Amniotic stem cell (primary cell): ENCODE measurements at places on chromosomes 3 and 15.

- DNase-seq = no peak
These were observed 103.4 kb upstream of the SELENOK start for GRCh38 chr3:53994986-53995603.

- no peak for DNase-seq
These were observed 76.4 kb downstream of the EBLN2 start for GRCh38 chr3:73137736-73138403.

- no peak for DNase-seq
These were observed 21.3 kb downstream of the PLOD2 start for GRCh38 chr3:146139586-146140110.

GRCh38 chr3:49882166-49882565, 12.5 kb upstream of the CAMKV start:
- no peak for DNase-seq

DNA sequence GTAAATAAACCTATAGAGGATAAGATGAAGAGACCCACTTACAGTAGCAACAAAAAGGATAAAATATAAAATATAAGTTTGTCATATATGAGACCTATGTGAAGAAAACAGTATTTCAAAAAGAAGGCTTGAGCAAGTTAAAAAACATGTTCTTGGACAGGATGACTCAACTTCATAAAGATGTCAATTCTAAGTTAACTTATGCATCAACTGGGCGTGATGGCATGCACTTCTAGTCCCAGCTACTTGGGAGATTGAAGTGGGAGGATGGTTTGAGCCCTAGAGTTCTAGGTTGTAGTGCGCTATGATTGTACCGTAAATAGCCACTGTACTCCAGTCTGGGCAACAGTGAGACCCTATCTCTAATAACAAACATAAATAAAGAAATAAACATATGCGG, 59.7 kb downstream of the PDCD6IP start:
- no peak for DNase-seq

- no peak for DNase-seq
These were observed 29.7 kb downstream of the SLC4A7 start for GRCh38 chr3:27454461-27454860.

- DNase-seq = no peak
These were observed 8.7 kb downstream of the FEM1B start for GRCh38 chr15:68286256-68286655.

GRCh38 chr3:194658477-194659242, 13.3 kb downstream of the LSG1 start:
- no peak for DNase-seq

- DNase-seq = no peak
These were observed 53.7 kb downstream of the CGGBP1 start for GRCh38 chr3:88005066-88005465.

- DNase-seq = no peak
These were observed 15.2 kb downstream of the TRAIP start for GRCh38 chr3:49841126-49841696.

GRCh38 chr3:26132942-26133341, 343.1 kb downstream of the OXSM start:
- DNase-seq = no peak

DNA sequence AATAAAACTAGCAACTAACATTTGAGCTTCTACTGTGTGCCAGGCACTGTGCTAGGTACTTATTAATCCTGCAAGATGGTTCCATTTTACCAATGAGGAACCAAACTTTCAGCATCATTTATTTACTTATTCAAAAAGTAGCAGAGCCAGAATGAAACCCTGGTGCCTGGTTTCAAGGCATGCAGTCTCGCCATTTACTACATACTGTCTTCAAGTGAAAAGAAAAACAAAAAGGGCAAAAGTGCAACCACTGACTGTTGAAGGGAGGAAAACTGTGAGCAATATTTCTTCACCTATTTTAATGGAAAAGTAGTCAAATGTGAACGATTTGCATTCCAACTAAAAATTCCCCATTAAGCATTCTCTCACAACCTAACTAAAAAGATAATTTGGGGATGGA, 8.7 kb downstream of the DCUN1D1 start:
- no peak for DNase-seq

GRCh38 chr3:128505771-128506170, 12.8 kb upstream of the GATA2 start:
- DNase-seq = no peak

GRCh38 chr15:63476229-63476632, 28.2 kb upstream of the USP3 start:
- peak; percentile 87 for DNase-seq

- no peak for DNase-seq
These were observed 25.2 kb upstream of the GOLGA6C start for GRCh38 chr15:75232826-75233503.

GRCh38 chr3:134307425-134307824, 56.8 kb upstream of the RYK start:
- no peak for DNase-seq

- no peak for DNase-seq
These were observed 563.8 kb downstream of the PYDC2 start for GRCh38 chr3:192024751-192025150.

GRCh38 chr3:12486916-12487315, 2.6 kb downstream of the TSEN2 start:
- DNase-seq = no peak

- no peak for DNase-seq
These were observed 454.7 kb downstream of the SQOR start for GRCh38 chr15:46089467-46089935.

- no peak for DNase-seq
These were observed 29.9 kb upstream of the RGMA start for GRCh38 chr15:93118904-93119303.

DNA sequence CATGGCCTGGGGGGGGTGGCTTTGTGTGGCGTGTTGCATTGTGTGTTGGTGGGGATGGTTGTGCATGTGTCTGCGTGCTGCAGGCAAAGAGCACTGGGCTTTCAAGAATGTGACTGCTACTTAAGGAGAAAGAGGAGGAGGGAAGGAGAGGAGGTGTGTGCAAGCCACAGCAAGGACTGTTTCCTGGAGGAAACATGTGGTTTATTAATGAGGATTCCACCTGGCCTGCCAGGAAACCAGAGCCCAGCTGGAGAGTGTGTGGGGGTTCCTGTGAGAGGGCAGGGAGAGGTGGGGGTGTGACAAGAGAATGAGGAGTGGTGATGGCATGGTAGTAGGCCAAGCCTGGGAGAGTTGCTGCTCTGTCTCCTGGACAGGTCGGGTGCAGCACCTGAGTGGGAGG, 258.1 kb upstream of the ROPN1 start:
- DNase-seq = no peak

GRCh38 chr3:112635674-112636073, 5.3 kb downstream of the CCDC80 start:
- DNase-seq = peak; percentile 18

GRCh38 chr3:58047826-58048225, 39.6 kb downstream of the FLNB start:
- no peak for DNase-seq

- no peak for DNase-seq
These were observed 60.0 kb upstream of the SYN2 start for GRCh38 chr3:11944052-11944673.
